Uterus (tissue), 4 donors: ENCODE measurements at places on chromosomes 3 and 15.
A peak's percentile ranks its signal among the peaks of the same experiment; 100 is the strongest.

DNA sequence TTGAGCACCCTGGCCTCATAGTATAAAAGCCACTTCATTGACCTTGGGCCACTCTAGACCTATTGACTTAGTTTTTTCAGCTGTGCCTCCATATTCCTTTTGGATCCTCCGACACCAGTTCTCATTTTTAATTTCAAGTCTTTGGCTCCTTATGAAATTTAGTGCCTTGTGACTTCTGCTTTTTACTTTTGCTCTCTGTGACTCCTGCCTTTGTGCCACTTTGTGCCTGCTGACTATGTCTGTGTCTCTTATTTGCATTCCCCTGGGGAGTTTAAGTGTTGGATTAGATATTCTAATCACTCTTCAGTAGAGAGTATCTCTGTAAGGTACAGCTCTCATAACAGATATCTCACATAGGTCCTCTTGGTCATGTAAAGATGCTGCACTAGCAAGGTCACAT lies 39.6 kb upstream of the GPR149 start:
- H3K27me3 ChIP-seq, result no peaks in the 10 kb centered on the region
- H3K27ac ChIP-seq, result no peak overlapping the region
- no peaks in the 10 kb centered on the region for H3K36me3 ChIP-seq
- H3K4me3 ChIP-seq, result no peak overlapping the region

DNA sequence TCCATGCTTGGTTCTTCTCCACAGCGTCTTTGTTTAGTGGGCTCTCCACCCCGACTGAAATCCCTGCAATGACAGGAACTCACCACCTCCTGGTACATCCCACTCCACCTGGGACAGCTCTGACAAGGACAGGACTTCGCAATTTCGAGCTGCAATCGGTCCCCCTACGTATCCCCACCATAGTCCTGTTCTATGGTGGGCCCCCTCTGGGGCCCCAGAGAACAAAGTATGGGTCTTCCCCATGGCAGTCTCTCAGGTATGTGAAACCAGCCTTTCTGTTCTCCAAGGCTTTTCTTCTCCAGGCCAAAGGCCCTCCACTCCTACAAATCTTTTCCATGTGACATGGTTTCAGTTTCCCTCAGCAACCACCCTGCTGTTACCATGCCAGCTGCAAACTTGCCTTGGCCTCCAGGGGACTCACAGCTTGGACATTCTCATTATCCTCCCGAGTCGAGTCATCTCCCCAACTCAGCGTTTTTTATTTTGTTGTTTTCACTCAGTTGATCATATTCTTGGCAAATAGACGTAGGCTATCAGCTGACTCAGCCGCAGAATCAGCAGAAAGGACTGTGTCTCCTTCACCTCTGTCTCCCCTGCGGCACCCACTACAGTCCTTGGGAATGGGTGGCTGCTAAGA lies 233.3 kb downstream of the OPA1 start:
- no peak overlapping the region for H3K4me3 ChIP-seq
- H3K27ac ChIP-seq, result no peak overlapping the region
- H3K4me1 ChIP-seq, result no peaks in the 10 kb centered on the region
- no peaks in the 10 kb centered on the region for H3K27me3 ChIP-seq
- no peak for DNase-seq

DNA sequence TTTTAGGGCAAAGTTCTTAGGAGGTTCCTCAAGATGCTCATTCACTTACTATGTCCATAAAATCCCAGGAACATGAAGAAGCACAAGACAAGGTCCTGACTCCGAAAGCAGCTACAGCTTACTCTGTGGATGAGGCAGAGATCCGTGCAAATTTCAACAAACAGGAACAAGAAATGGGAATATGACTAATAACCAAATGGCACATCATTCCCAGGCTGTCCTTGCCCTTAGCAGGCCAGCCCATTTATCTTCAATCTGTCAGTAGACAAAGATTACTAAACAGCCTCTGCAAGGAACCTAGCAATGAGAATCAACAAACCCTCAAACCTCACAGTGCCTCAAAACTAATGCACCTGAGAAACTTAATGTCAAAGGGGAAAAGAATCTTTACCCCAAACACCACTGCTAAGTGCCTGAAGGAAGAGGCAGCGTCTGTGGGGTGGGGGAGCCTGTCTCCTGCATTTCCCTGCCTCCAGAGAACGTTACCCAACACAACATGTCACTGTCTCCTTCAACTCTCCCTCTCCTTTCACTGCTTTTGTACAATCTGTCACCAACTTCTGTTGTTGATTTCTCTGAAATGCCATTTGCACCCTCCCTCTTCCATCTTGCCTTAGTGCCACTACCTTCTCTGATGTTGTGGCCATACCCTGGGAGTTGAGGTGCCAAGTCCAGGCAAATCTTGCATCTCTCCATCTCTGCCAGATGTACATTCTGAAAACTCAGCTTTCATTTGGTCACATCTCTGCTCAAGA lies 4.8 kb downstream of the TNFAIP8L3 start:
- H3K36me3 ChIP-seq, result no peaks in the 10 kb centered on the region
- H3K27ac ChIP-seq, result peak overlapping the region; percentile 98
- DNase-seq, result no peak
- no peaks in the 10 kb centered on the region for H3K27me3 ChIP-seq

DNA sequence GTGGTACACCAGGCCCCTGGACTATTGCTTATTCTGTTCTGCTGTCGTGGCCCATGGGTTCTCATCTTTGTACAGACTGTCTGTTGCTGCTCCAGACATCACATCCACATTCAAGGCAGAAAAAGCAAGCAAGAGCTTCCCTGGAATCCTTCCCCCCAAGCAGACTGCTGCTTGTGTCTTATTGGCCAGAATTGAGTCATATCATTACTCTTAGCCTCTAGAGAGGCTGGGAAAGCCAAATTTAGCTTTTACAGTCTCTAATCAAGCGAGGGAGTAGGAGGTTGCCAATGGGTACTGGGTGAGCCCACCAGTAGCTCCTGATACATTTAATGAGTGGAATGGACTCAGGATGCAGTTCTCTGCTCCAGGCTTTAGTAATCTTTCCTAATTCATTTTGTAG lies 39.4 kb downstream of the RAB6B start:
- H3K4me3 ChIP-seq, result no peak overlapping the region
- H3K4me1 ChIP-seq, result no peaks in the 10 kb centered on the region
- H3K36me3 ChIP-seq, result no peaks in the 10 kb centered on the region
- no peak for DNase-seq

- H3K4me1 ChIP-seq, result no peaks in the 10 kb centered on the region
- no peaks in the 10 kb centered on the region for H3K36me3 ChIP-seq
- no peak overlapping the region for H3K4me3 ChIP-seq
- H3K27ac ChIP-seq, result no peak overlapping the region
- H3K27me3 ChIP-seq, result no peaks in the 10 kb centered on the region
Observed at GRCh38 chr15:29089731-29090616, 179.6 kb downstream of the NSMCE3 start.

DNA sequence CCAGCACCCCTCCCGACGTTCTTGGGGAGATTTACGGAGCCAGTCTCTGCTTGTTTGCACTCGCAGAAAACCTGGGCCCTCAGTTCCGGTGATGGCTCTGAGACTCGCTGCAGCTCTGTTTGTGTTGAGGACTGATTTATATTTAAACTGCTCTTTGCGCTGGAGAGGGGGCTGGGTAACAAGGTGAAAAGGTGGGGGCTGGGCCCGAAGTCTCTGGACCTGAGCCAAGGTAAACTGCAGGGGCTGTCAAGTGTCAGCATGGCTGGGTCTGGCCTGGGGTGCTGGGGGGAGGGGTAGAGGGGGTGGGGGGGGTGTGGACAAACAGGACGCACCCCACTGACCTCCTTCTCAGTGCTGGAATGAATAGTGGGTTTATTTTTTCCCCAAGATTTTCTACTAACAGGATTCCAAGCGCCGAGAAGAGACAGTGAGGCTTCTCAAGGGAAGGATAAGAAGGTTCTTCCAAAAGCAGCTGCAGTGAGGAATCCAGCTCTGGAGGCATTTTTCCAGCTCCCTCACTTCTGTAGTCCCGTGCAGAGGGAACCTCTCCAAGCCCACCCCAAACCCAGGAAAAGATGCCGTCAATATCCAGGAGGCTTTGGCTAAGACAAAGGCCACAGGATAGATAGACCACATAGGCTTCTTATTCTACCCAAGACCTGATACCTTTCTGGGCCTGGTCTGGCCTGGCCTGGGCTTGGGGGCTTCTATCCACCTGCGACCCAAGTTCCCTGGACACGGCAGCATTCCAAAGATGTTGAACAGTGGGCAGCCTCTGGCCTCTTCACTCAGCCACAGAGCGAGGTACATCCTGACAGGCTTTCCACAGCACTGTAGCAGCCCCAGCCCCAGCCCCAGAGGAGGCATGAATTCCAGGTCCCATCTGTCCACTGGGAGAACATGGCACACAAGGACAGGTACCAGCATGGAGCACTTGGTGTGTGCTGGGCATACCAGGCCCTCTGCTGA lies 938 bp upstream of the SLCO2A1 start:
- H3K4me3 ChIP-seq, result peak overlapping the region; percentile 32
- peak overlapping the region; percentile 74 for H3K27ac ChIP-seq
- no peak for DNase-seq
- no peaks in the 10 kb centered on the region for H3K27me3 ChIP-seq
- H3K36me3 ChIP-seq, result no peaks in the 10 kb centered on the region

DNA sequence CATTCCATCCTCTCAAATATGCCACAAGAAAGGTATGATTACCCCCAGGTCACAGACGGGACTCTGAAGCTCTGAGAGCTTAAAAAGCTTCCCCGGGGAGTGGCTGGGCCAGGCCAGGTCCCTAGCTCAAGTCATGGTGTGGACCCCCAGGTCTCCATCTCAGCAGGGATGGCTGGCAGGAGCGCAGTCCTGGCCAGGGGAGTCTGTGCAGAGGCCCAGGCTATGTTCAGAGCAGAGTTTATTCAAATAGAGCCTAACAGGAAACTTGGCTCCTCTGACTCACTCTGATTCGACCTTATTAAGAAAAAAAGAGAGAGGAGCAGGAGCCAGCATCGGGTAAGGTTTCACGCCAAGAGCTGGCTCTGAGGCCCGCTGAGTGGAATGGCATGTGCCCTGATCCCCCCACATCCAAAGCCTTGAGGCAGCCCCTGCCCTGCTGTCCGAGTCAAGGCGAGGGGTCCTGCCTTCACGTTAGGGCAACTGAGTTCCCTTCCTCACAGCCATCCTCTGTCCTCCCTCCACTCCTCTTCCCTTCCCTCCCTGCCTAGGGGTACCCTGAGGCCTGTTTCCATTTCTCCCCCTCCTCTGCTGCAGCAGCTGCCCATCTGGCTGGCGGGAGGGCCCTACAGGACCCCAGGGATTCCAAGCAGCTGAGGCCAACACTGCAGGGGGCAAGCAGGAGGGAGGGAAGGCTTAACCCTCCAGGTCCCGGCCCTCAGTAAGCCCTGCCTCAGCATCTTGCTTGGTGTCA lies 1.9 kb upstream of the LOXL1 start:
- peak; percentile 57 for DNase-seq
- no peaks in the 10 kb centered on the region for H3K27me3 ChIP-seq
- peaks cover 11% of the 10 kb centered on the region for H3K4me1 ChIP-seq
- H3K27ac ChIP-seq, result peak overlapping the region; percentile 60
- no peak overlapping the region for H3K4me3 ChIP-seq

DNA sequence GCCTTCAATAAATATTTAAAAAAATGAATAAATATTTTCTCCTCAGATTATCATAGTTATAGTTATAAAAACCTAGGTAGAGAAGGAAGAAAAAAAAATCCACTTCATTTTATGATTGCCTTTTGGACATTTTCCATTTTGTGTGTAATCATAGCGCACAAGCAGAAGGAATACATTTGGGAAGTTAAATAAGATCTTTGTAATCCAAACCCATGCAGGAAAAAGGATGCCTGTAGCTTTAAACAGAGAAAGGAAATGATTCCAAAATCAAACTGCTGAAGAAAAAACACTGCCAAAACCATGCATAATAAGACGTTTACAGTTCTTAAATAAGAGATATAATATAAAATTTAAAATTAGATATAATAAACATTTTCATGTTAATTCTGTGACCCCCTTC lies 7.4 kb upstream of the CCDC54 start:
- no peak for DNase-seq
- H3K27ac ChIP-seq, result no peak overlapping the region
- H3K4me3 ChIP-seq, result no peak overlapping the region
- H3K36me3 ChIP-seq, result no peaks in the 10 kb centered on the region
- no peaks in the 10 kb centered on the region for H3K27me3 ChIP-seq
- H3K4me1 ChIP-seq, result no peaks in the 10 kb centered on the region

- no peak for DNase-seq
- no peaks in the 10 kb centered on the region for H3K4me1 ChIP-seq
- peaks cover 11% of the 10 kb centered on the region for H3K27me3 ChIP-seq
- H3K27ac ChIP-seq, result peak overlapping the region; percentile 51
- peak overlapping the region; percentile 32 for H3K4me3 ChIP-seq
- no peaks in the 10 kb centered on the region for H3K36me3 ChIP-seq
Observed at GRCh38 chr3:169146179-169146665, 517.3 kb downstream of the MECOM start.

- H3K27me3 ChIP-seq, result no peaks in the 10 kb centered on the region
- no peak overlapping the region for H3K27ac ChIP-seq
- H3K36me3 ChIP-seq, result no peaks in the 10 kb centered on the region
- no peak for DNase-seq
- no peak overlapping the region for H3K4me3 ChIP-seq
Observed at GRCh38 chr15:99331381-99331780, 80.1 kb downstream of the LRRC28 start.

DNA sequence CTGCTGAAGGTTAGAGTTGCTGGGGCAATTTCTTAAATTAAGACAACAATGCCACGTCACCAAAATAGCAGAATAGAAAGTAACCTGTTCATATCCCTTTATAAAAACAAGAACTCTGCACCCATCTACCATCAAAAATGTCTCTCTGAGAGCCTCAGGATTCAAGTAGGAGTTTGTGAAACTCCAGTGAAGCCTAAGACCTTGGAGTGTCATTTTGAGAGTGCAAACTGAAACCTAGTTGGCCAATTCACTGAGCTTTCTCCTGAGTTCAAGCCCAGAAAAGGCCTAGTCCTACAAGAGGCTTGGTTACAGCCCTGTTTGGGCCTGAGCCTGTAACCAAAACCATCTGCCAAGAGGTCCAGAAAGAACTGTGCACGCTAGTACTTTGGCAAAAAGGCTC lies 335.1 kb downstream of the EFHB start:
- H3K36me3 ChIP-seq, result no peaks in the 10 kb centered on the region
- no peak overlapping the region for H3K27ac ChIP-seq
- no peaks in the 10 kb centered on the region for H3K4me1 ChIP-seq
- H3K27me3 ChIP-seq, result no peaks in the 10 kb centered on the region

- H3K27ac ChIP-seq, result no peak overlapping the region
- no peak overlapping the region for H3K4me3 ChIP-seq
- H3K4me1 ChIP-seq, result no peaks in the 10 kb centered on the region
- H3K27me3 ChIP-seq, result no peaks in the 10 kb centered on the region
- no peaks in the 10 kb centered on the region for H3K36me3 ChIP-seq
Observed at GRCh38 chr15:47485419-47485818, 231.9 kb upstream of the SEMA6D start.

- no peak overlapping the region for H3K4me3 ChIP-seq
- no peaks in the 10 kb centered on the region for H3K36me3 ChIP-seq
- DNase-seq, result no peak
- H3K4me1 ChIP-seq, result no peaks in the 10 kb centered on the region
Observed at GRCh38 chr3:51876186-51876585, 785 bp upstream of the IQCF5 start.
